ENCODE measurements at places on chromosomes 12 and 14.

DNA sequence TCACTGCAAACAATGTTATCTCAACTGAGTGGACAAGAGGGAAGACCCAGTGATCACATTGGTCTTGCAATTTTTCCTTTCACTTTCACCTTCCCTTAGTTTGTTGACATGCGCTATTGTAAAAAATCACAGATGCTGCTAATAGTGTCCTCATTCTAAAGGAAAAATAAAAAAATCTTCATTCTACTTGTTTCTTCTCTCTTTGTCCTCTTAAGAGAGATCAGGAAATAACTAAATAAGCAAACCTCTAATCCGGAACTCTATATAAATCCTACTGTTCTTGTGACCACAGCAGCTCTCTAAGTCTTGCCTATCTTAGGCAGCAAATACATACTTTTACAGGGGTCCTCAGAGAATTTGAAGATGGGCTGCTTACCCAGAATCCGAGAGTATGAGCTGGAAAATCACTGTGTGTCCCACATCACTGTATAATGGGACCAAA lies 257.7 kb downstream of the NAV3 start:
- no peak for DNase-seq

DNA sequence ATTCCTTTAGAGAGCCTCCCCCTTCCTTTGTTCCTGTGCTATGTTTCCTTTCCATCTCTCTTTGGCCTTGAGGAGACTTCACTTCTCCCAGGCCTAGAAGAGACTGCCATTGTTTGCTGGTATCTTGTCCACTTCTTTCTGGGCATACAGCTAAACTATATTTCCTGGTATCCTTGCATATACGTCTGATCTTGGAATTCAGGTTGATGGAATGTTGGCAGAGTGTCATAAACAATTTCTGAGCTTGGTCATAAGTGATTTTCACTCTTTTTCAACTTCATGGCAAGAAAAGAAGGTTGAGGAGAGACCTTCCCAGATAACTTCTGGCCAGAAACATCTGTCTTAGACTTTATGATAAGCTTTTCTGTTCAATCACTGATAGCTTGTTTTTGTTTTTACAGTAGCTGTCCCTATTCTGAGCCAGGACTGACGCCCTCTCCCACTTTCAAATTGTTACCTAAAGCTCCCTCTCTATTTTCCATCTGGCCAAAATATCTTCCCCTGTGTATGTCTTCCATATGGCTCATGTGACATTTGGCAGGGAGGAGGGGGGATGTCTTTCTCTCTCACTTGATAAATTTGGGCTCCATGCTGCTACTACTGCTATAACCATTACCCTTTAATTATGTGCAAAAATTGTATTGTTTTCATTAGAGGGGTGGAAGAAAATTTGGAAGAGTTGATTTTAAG lies 457.0 kb downstream of the ADAMTS20 start:
- no peak for DNase-seq

DNA sequence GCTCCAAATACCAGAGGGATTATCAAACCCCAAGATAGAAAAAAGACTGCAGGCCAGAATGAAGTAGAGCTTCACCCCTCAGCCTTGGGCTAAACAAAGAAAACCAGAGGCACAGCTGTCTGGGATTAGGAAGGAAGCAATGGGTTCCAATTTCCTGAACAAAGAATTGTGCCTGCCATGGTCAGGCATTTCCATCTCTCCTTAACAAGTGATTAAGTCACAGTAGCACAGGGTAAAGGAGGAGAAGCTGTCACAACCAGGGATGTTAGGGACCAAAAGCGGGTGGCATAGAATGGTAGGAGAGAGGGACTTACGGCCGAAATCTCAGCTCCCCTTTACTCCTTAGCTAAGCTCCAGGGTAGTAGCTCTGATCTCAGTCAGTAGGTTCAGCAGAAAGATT lies 33.9 kb downstream of the SPTLC2 start:
- no peak for DNase-seq

DNA sequence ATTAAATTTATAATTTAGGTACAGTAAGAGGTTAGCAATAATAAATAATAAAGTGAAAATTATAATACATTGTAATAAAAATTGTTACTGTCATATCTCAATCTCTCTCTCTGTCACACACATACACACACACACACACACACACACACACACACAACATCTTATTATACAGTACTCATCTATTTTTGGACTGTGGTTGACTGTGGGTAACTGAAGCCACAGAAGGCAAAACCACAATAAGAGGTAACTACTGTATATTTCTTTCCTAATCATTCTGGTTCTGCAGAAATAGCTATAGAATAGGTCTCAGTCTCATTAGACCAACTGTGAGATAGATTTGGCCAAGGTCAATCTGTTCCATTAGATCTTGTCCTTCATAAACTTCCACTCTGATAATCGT lies 33.1 kb upstream of the PTPRO start:
- no peak for DNase-seq

DNA sequence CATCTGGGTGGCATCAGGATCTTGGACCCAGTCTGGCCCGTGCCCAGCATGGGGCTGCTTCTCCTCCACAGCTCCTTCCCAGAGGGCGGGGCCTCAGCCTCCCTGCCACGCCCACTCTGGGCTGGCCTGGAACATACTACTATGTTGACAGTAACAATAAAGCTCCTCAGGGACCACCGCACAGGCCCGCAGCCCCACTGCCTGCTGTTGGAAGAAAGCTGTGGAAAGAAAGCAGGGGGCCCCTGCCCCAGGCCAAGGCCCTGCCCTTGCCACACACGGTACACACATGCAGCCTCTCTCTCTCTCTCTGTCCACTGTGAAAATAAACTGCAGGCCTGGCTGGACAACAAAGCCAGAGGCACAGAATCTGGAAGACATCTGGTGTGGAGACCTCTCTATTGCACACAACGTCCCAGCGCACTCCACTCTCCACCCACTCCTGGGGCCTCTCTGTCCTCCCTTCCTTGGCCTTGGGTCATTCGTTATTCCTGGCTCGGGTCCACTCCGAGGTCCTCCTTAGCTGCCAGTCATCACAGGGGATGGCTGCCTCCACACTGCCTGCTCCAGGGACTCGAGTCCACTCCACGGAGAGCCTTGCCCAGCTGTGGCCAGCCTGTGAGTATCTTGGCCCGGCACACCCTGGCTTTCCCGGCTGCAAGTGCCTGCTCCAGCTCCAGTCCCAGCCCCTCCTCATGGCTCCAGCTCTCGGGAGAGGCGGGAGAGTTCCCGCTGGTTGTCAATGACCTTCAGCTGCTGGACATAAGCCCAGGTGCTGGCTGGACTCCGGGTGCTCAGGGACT lies 11.8 kb upstream of the ENDOU start:
- DNase-seq = no peak

- peak; percentile 53 for DNase-seq
Observed at GRCh38 chr12:24596768-24597388, 352.0 kb downstream of the BCAT1 start.

GRCh38 chr14:62778852-62779251 lies 266.4 kb downstream of the KCNH5 start:
- DNase-seq = no peak

DNA sequence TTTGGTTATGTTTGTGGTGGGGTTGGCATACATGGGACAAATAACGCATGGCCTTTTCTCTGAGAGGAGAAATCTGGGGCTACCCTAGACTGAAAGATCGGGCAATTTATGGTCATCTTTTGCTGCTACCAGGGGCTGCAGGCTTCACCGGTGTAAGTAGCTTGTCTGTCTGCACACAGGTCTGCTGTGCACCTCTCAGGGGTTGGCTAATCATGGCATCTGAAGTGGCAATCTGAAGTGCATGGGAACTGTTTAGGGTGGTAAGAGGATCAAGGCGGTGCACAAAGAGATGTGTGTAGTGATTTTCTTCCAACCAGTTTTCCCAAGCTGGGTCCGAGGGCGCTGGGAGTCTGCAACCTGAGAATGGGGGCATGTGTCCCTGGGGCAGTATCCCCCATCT lies 141.3 kb downstream of the EMP1 start:
- DNase-seq = no peak

Data from NCI-H1436 treated with DMSO at 0.1 percent for 48 hours (cell line).